ENCODE measurements at places on chromosomes 2 and 18. TPM values are rescaled to one million over a fixed set of nuclear protein-coding genes. Genes with fewer than 3 reads are reported as not detected.
A peak's percentile ranks its signal among the peaks of the same experiment; 100 is the strongest.

Gene ZBTB7C
- total RNA-seq: 15.7 TPM

Gene ANKRD30B
- total RNA-seq: not detected

Gene RIF1
- 38.9 TPM for total RNA-seq

Gene DES
- 184 TPM for total RNA-seq

Gene KCNG2
- total RNA-seq: not detected

Gene ASXL3
- total RNA-seq: 18.4 TPM

Gene PROM2
- 0.99 TPM for total RNA-seq

Gene TGFA
- total RNA-seq: 0.78 TPM

Gene REEP1
- 35.7 TPM for total RNA-seq

Gene C2orf15
- 0.86 TPM for total RNA-seq

Gene FAM168B
- 116 TPM for total RNA-seq

Gene SLC14A1
- 0.23 TPM for total RNA-seq

Gene FAM161A
- 4.9 TPM for total RNA-seq

GRCh38 chr2:140338795-140339194, 1558.6 kb upstream of the NXPH2 start:
- no peak for DNase-seq

GRCh38 chr2:213066443-213066743, 85.0 kb downstream of the IKZF2 start:
- DNase-seq: no peak

GRCh38 chr2:65729246-65729645, 296.8 kb upstream of the SPRED2 start:
- DNase-seq: no peak

GRCh38 chr18:70246061-70246466, 40.6 kb upstream of the RTTN start:
- DNase-seq: no peak

GRCh38 chr2:213261715-213262114, 22.5 kb upstream of the SPAG16 start:
- DNase-seq: peak; percentile 27

DNA sequence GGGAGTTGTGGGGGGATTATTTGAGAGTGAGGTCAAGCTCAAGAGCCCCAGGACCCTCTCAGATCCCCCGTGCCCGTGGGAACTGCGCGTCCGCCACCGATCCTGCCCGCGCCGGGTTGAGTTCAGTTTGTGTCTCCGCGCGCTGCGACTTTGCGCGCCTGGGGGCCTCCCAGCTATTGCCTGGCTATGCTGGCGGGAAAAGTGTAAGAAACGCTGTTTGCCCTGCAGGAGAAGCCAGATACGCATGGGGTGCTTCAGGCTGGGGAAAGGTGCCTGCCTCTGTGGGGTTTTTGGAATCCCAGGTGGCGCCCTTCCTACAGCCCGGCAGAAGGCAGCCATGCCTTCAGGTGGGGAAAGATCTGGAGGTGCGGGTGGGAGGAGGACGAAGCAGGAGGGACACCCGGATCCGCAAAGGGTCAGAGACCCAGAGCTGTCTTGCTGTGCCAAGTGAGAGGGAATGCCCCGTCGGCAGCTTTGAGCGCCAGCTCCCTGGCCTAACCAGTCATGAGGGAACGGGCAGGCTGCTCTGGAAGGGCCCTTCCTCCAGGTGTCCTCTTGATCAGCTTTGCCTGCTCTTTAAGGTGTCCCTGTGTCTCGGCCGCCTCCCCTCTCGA, 22.5 kb downstream of the TEX44 start:
- peak; percentile 44 for DNase-seq

- no peak for DNase-seq
Measured at GRCh38 chr2:105034170-105034569, 3.7 kb upstream of the MRPS9 start.

DNA sequence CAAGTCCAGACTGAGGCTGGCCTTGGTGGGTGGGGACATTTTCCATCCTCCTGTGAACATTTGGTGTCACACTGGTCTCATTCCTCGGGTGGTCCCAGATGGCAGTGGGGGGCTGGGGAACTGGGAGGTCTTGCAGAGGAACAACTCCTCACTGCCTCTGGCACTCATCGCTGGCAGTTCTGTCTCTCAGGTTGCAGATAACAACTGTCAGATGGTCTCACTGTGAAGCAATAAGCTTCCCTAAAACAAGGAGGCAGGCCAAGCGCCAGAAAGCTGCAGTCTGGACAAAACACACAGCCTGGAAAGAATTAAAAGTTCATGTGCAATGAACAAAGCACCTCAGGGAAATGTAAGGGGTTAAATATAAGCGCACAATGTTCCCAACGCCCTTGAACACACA, 78.1 kb downstream of the IRS1 start:
- DNase-seq: peak; percentile 66

GRCh38 chr2:111162718-111163331, 42.1 kb downstream of the BCL2L11 start:
- DNase-seq: no peak

- no peak for DNase-seq
Measured at GRCh38 chr18:54696616-54697293, 105.7 kb downstream of the DYNAP start.

DNA sequence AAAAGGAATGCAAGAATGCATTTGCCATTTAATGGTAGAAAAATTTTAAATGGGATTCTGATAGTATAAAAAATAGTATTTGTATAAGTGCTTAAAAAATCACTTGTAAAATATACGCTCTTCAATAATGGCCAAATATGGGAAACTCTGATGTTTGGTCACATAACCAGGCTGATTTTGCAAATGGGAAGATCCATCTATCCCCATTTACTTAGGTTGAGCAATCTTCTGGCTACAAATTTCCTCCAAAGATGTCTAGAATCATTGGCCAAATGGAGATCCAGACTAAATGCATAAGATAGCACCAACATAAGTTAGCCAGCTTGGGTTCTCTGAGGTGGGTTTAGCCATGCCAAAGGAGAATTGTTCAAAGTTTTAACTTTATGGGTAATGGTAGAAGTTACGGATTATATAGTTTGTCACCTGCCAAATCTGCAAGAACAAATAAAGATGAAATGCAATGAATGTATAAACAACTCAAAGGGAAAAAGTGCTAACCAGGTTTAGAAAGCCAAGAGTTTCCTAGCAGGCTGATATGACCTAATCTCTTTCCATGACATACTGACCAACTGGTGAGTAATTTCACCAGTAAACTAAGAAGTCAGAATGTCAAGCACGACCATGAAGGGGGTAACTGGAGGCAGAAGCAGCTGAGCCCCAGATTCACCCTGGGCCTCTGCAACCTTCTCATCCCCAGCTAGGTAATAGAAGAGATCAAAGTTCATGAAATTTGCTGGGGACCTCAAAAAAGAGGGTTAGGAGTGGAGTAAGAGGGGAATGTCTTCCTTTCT, 10.0 kb downstream of the RHOB start:
- peak; percentile 10 for DNase-seq

- no peak for DNase-seq
Measured at GRCh38 chr18:69622184-69622583, 221.5 kb downstream of the DOK6 start.

- DNase-seq: no peak
Measured at GRCh38 chr2:207970147-207970825, 55.0 kb downstream of the PLEKHM3 start.

GRCh38 chr2:229492034-229492433, 220.9 kb upstream of the PID1 start:
- no peak for DNase-seq

DNA sequence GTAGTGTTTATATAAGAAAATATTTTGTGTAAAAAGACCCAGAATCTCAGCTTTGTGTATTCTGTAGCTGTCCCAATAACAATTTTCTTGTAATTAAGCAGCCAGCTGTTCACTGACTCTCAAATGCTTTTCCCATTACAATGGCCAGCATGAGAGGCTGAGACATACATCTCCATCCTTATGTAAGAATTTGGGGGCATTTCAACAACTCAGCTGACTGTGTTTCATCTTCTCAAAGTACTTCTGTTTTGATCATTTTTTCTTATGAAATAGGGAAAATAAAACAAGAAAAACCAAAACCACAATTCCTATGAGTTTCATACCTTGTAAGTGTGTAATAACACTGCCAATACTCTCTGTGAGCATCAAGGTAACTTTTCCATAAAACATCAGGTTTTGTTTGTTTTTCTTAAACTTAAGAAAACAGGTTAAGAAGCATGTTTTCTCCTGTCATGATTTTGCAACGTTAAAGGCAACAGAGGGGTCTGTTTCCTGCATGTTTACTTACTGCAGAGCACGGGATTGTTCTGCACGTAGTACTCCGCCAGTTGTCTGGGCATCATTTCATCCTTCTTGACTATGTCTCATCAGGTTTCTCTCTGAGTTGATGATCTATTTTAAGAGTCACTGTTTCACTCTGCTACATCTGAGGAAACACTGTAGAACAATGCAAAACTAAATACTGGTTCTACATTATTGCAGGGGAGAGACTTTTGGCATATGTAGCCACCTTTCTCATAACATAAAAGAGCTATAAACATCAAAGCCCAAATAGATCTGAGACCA, 62.9 kb upstream of the CYRIA start:
- DNase-seq: no peak

DNA sequence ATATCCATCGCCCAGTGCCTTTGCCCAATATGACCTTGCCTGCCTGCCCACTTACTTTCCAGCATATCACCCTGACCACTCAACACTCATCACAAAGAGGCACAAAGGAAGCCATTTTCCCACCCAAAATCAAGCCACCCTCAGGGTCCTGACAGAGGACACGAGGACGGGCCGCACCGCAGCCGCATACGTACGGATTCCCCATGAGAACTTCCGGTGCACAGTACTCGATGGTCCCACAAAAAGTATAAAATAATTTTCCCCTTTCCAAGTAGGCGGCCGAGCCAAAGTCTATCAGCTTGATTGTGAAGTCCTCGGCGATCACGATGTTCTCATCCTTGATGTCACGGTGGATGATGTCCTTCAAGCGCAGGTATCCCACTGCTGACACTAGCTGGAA, 10.0 kb upstream of the MTERF4 start:
- DNase-seq: no peak

- DNase-seq: no peak
Measured at GRCh38 chr2:156182132-156182531, 150.4 kb downstream of the NR4A2 start.

DNA sequence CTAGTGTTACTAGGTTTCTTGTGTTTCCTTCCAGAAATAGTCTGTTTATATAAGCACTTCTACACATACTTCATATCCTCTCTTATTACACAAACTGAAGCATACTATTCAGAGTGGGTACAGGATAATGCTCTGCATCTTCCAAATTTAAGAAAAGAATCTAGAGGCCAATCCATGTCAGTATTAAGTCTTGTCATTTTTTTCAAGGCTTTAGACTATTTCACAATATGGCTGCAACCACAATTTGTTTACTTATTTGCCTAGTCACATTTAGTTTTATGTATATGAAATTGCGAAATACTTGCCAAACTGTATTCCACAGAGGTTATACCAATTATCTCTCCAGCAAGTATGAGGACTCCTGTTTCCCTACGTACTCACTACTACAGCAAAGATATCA, 27.9 kb downstream of the IWS1 start:
- DNase-seq: no peak

GRCh38 chr2:155825876-155826275, 506.6 kb downstream of the NR4A2 start:
- DNase-seq: no peak

- DNase-seq: no peak
Measured at GRCh38 chr2:38887902-38888554, 1.6 kb upstream of the ARHGEF33 start.

DNA sequence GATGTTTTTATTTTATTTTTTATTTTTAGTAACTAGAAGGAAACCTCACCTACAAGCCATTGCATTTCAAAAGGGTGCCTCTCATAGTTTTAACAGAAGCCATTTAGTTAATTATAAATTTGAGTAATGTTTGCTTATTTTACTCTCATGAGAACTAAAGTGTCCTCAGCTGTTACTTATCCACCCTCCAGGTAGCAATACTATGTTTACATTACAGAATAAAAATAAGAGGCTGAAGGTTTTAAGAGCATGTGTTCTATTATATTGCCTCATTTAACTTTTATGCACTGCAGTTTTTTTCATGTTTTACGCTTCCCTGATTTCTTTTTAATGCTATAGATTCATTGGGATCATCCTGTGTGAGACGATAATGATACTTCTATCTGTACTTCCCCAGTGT, 235.5 kb downstream of the THSD7B start:
- no peak for DNase-seq

DNA sequence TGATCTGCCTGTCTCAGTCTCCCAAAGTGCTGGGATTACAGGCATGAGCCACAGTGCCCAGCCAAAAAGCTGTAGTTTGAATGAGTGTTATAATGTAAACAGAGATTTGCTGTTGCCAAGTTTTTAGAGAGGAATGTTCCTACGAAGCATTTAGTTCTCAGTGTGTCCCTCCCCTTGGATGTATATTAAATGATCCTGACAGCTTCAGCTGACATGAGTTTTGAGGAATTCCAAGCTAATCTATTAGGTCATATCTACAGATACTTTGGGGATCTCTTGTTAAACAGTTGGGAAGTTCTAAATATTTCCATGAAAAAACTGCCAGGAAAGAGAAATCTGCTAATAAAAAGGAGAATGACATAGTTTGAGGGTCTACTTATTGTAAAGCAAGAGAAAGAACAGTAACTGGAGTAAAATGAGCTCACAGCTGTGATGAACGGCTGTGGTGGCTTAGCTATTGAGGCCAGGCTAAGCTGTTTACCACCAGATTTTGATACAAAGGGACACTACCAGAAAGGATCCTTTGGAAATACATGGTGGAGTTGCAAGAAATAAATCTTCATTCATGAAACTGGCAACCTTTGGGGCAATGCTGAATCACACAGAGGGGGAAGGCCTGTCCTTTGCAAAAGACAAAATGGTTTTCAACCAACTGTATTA, 2.6 kb upstream of the STON1 start:
- no peak for DNase-seq

DNA sequence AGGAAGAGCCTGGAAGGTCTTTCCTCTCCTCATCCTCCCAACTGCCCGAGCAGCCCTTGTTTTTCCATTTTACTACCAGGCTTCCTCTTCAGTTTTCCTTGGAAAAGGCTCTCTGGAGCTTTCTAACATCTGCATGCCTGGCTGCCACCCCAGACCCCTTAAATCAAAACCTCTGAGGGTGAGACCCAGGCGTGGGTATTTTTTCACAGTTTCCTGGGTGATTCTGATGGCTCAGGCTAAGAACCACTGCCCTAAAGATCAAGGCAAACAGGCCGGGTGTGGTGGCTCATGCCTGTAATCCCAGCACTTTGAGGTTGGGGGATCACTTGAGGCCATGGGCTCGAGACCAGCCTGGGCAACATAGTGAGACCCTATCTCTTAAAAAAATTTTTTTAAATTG, 35.4 kb downstream of the EMILIN2 start:
- peak; percentile 14 for DNase-seq

- no peak for DNase-seq
Measured at GRCh38 chr2:180519276-180519675, 461.1 kb upstream of the UBE2E3 start.

- no peak for DNase-seq
Measured at GRCh38 chr2:62234755-62235655, 39.1 kb downstream of the B3GNT2 start.

DNA sequence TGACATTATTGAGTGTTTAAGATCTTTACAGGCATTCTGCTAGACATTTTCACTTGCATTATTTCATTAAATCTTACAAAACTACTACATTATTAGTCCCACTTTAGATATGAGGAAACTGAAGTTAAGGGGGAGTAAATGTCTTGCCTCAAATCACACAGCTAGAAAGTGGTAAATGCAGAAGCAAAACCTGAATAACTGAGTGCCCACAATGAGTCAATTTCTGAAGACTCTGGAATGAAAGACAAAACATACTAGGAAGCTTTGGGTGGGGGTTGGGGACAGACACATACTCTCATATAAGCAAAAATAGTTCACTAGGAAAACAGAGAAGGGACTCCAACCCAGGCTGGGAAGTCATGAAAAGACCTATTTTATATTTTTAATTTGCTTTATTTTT, 214.4 kb upstream of the LRATD1 start:
- DNase-seq: no peak

Data from ovary (tissue), 10 donors.